ENCODE measurements at places on chromosomes 6 and 20.

GRCh38 chr6:19157486-19157885, 679.7 kb upstream of the ID4 start:
- no peak for DNase-seq

- DNase-seq, result no peak
Measured at GRCh38 chr20:22525069-22525820, 59.1 kb downstream of the FOXA2 start.

- DNase-seq, result no peak
Measured at GRCh38 chr6:14088600-14089192, 28.9 kb upstream of the CD83 start.

DNA sequence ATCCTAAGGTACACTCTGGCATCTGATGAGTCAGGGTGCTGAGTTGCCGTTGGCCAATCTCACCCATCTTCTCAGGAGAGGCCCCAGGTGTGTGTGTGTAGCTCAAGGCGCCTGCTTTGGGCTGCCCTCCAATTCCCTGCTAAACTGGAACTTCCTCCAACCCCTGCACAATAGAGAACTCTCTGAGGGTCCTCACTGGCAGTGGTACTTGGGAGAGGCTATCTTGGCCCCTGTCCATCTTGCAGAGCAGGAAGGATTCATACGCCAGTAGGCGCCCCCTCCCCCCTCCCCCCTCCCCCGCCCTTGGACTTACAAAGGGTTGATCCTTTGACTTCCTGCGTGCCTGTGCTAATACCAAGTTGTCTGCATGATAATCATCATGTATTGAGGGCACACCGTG, 173.6 kb downstream of the SASH1 start:
- no peak for DNase-seq

DNA sequence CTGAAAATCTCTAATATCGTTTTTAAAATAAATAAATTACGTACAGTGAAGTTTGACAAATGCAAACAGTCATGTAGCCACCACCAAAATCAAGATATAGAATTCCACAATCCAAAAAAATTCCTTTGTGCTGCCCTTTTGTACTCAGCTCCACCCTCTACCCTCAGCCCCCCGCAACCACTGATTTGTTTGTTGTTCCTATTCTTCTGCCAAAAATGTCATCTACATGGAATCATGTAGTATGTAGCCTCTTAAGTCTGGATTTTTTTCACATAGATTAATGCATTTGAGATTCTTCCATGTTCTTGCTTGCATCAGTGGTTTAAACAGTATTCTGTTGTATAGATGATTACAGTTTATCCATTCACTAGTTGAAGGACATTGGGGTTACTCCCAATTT, 8.5 kb upstream of the REPS1 start:
- DNase-seq, result no peak

DNA sequence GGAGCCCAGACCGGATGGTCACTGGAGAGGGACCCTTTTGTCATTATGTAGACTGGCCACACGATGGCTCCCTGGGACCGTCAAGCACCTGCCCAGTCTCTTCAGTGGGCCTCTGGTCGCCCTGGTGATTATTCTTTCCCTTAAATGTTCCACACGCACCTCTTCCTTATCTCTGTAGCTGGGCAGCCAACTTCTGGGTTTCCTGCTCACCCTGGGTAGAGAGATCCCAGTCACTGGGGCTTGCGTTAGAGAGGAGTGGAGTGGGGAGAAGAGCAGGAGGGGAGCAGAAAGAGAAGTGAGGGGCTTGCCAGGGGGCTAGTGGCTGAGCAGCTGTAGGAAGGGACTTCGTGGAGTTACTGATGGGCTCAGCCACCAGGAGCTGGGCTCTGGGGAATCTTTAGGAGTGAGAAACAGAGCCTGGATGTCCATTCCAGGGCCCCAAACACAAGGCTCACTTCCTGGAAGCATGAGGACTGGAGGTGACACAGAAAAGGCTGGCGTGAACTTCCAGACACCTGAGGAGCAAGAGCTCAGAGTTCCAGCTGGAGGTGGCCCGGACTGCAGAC, 150.1 kb downstream of the DHX35 start:
- peak; percentile 42 for DNase-seq

DNA sequence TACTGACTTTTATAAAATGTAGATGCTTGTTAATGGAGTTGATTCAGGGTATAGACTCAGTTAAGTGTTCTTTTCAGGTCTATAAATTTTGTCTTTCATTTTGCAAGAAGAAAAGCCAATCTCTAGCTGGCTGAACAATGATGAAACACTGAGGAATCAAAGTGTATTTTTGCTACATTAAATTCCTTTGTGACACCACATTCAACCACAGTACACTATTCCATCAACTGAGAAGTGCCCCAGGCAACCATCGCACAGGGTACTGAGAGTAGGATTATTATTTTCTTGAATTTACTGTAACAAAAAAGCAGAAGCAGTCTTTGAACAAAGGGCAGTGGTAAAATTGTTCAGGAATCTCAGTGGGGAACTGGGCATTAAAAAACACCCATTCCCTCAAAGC, 83.6 kb downstream of the PREP start:
- DNase-seq, result no peak

GRCh38 chr6:12490904-12491571, 200.9 kb downstream of the EDN1 start:
- DNase-seq, result no peak

- no peak for DNase-seq
Measured at GRCh38 chr6:165229216-165229615, 80.2 kb downstream of the C6orf118 start.

GRCh38 chr6:46815130-46815529, 21.9 kb downstream of the MEP1A start:
- DNase-seq, result no peak

- DNase-seq, result no peak
Measured at GRCh38 chr6:3270258-3270657, 11.5 kb downstream of the PSMG4 start.

GRCh38 chr6:7295916-7296315, 17.1 kb downstream of the SSR1 start:
- DNase-seq, result no peak

- no peak for DNase-seq
Measured at GRCh38 chr20:62812181-62812906, 4.5 kb upstream of the COL9A3 start.

DNA sequence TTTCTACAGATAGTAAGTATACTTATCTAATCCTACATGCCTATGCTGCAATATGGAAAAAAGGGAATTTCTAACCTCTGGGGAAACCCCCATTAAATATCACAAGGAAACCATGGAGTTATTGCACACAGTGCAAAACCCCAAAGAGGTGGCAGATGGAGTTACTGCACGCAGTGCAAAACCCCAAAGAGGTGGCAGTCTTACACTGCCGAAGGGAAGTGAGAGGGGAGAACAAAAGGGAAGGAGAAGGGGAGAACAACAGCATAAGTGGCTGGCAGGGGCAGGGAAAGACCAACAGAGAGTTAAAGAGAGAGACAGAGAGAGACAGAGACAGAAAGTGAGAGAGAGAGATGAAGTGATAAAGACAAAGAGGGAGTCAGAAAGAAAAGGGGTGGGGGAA, 43.8 kb upstream of the EIF2S2 start:
- no peak for DNase-seq
